ENCODE measurements at places on chromosomes 7 and 10.

DNA sequence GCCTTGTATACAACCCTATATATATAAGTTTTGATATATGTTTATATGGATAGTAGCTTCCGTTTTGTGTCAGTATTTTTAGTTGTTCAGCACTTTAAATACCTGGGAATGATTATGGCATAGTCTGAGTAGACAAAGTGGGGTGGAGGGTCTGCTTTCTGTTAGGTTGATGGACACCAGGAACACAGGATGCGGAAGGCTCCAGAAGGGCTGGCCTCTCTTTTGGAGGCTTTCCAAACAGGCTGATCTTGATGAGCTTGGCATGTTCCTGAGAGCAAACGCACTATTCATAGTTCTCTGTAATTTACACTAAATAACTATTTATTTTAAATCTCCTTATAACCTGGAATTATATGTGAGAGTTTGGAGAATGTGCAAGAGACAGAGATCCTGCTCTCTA, 12.7 kb downstream of the AKR1E2 start:
- DNase-seq, result no peak

GRCh38 chr7:152006336-152006735, 19.1 kb upstream of the GALNT11 start:
- no peak for DNase-seq

- peak; percentile 65 for DNase-seq
These were observed 12.7 kb upstream of the AKR1B10 start for GRCh38 chr7:134514663-134515062.

DNA sequence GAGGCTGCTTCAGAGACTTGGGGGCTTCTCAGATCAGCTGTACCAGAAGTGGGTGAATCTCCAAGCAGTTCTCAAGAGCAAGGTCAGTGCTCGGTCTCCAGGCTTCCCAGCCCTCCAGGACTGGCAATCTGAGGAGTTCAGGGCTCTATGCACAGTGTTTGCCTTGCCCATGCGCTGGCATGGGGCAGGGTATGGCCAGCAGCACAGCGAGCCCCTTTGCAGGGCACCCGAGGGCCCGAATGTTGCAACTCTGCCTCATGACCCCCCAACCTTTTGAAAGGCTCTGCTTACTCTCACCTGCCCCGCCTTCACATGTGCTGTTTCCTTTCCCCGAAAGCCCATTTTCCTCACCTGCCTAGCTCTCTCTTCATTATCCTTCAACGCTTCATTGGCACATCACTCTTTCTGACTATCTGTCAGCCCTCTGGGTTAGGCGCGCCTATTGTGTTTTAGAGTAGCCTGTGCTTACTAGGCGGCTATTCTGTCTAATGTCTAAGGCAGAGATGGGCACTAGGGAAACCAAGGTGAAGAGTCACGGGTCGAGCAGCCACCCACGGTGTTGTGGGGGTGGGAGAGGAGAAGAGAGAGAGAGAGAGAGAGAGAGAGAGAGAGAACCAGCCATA, 83.6 kb downstream of the WDFY4 start:
- no peak for DNase-seq

GRCh38 chr10:128062881-128063563, 63.2 kb downstream of the MKI67 start:
- no peak for DNase-seq

GRCh38 chr7:151597541-151598444, 78.1 kb upstream of the RHEB start:
- peak; percentile 97 for DNase-seq

- peak; percentile 37 for DNase-seq
These were observed 37.0 kb downstream of the WNT2 start for GRCh38 chr7:117285826-117286225.

DNA sequence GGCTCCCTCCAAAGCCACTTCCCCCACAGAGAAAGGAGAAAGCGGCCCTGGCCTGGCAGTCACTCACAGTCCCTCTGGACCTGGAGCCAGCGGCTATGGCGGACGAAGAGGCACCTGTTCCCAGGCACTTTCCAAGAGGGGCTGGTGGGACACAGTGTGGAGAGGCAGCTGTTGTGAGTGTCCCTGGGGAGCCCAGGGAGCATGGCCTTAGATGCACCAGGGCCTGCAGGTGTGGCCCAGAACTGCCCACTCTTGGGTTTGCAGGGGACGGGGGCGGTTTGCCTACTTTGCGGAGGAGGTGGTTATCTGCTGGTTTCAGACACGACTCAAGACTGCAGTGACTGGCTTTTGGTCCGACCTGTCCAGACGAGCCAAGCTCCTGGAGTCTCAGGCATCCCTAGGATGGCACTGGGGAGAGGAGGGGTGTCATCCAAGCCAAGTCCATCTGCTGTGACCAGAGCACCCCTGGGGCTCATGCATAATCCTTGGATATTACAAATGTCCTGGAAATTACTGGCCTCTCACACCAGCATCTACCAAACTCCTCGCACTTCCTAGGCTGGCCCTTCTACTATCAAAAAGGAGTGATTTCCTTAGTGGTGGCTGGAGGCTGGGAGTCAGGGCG, 18.4 kb downstream of the CTBP2 start:
- DNase-seq, result no peak

GRCh38 chr10:98659951-98660350, 213.2 kb upstream of the HPS1 start:
- no peak for DNase-seq

DNA sequence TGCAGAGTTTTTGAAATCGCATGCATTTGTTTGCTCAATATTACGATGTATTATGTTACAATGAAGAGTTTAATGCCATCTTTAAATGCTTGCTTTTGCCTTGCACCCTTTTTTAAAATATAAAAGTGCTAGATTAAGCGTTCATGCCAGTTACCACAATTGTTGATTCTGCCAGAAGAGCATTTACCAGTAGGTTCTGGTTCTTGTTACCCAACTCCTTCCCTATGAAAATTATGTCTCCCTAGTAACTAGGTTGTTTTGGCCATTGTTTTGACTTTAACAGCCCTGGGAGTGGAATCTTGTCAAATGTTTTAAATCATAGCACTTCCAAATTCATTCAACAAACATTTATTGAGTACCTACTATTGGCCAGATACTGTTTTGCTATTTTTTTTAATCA, 32.8 kb upstream of the CDK14 start:
- no peak for DNase-seq

DNA sequence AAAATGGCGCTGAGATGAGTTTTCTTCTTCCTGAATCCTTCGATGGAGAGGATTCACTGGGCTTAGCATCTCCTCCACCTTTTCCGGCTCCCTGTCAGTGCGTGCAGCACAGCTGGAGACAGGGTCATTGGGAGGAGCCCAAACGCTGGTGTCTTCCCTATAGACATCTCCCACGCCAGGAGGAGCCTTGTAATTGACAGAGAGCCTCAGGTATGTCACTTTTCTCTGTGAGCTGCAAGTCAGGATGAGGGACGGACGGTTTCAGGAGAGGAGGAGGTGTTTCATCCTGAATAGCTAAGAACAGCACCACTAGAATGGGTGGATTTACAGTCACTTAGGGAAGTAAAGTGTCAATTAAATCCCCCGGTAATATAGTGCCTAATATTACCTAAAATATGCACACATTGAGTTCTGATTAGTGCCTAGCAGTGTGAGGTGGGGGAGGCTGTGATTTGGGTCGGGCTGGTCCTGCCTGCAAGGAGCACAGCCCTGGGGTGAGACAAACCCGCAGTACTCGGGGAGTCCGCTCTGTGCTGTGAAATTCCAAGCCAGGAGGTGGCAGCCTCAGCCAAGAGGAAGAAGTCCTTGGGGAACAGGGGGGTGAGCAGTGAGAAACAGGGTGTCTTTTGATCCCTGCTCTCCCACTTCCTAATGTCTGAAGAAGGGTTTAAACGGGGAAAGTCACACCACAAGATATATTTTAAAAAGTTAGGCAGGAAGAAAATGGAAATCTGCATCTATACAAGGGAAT, 28.2 kb downstream of the IL15RA start:
- DNase-seq, result peak; percentile 76

DNA sequence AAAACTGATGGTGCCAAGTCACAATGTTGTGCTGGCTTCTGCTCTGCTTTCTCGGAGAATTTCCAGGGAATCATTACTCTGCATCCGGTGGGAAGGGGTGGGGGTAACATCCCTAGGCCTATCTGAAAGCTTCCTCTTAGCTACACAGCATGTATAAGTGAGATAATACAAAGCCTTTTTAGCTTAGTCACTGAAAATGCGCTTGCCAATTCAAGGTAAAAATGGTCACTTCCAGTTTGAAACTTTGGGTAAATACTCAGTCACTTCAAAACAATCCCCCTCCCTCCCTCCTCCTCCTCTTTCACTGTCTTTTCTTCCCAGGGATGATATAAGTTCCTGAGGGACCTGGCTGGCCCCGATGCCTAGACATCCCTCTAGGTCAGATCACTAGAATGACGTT, 57.3 kb upstream of the APBB1IP start:
- DNase-seq, result peak; percentile 6

DNA sequence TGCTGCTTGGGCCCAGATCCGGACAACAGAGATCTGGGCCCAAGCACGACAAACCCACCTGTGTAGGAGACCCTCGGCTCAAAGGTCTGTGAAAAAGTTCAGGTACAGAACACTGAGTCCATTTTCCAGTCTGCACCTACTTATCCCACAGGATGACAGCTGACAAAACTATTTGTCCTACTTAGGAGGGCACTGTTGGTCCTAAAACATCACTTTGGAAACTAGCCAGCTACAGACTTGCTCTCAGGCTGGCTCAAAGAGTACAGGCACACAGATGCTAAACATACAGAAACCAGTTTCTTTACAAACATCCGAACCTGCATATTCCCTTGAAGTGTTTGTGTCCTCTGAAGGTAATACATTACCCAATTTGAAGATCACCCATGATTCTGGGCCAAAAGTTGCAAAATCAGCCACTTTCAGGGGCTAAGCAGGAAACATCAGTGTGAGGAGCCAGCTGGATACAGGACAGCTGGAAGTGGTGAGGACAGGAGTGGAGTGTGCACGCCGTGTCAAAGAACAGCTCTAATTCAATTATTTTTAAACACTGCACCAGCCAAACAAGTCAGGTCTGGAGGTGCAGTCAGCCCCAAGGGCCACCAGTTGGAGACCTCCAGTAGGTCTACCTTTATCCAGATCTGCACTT, 88.5 kb downstream of the NOC3L start:
- DNase-seq, result peak; percentile 27

GRCh38 chr7:259191-259505, 30.8 kb upstream of the FOXL3 start:
- DNase-seq, result no peak

DNA sequence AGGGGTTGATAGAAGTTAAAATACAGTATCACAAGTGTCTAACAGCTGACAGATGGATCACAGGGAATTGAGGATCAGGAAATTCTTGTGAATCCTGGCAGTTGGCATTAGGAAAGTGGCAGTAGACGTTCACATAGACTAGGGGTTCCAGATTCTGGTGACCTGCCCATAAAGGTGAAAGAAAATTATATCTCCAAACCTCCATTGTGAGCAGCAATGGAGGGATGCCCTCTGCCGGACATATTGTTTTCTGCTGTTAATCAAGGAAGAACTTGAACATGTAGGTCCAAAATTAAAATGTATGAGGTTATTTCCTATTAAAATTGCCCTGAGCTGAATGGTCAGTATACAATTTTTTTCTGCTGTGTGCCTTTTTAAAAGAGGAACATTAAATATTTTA, 5.1 kb downstream of the NME8 start:
- no peak for DNase-seq

DNA sequence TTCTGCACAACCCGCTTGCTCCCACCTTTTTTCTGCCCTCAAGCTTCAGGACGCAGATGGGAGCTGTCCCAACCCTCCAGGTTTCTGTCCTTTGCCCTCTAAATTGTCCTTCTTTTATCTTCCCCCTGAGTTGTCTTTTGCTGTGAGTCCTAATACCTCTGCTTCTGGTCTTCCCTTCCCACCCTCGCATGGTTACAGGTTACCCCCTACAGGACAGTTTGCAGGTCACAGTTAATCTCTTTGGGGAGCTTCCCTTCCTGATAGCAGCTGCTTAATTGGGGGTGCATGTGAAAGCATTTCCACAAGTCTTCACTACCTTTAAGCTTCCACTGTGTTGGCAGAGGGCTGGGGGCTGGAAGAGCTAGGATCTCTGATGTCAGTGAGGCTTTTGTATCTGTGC, 121.5 kb upstream of the CXCL12 start:
- DNase-seq, result no peak

DNA sequence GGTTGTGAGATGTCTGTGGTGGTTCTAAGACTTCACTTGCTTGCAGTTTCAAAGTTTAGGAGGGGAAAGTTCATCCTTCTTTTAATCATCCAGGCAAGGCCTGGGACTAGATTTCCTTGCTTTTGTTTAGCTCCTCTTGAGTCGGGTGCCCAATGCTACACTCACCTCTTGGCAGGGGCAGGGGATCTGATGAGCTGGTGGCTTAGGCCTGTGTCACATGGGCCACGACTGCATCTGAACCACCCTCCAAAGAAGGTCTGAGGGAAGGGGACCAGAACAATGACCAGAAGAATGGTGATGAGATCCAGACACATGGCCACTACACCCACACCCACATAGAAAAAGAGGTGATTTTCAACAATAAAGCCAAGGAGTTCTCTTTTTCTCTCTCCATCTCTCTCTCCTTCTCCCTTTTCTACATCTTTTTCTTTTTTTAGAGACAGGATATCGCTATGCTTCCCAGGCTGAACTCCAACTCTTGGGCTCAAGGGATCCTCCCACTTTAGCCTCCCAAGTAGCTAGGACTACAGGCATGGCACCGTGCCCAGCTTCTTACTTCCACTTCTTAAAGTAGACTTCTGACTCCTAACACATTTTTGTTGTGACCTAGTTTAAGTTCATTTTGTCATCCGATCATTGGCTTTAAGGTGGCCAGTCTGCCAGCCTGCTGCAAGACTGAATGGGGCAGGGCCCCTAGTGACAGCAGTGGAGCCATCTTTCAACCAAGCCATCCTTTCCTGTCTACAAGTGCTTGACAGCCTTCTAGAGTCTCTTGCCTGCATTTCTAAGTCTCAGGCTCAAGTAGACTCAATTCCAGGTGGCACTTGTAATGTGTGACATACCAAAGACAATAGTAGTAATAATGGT, 350.9 kb downstream of the RNLS start:
- DNase-seq, result peak; percentile 58

DNA sequence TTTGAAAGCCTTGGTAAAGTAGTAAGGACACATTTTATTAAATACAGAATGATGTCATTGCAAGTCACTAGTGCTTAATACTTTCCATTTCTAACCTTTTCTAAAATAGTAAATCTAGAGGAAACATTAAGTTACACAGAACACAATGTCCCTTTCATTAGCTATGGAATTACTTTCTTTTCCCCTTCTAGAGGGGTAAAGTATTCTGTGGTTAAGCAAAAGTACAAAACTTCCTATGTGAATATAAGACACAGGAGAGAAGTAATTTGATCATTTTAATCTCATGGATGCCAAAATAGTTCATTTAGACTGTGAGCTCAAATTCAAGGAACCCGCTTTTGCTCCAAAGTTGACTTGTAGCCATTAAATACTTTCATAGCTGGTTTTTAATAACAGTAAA, 49.8 kb downstream of the SEMA3E start:
- no peak for DNase-seq

GRCh38 chr7:123538189-123538714, 3.9 kb upstream of the IQUB start:
- DNase-seq, result peak; percentile 91
